ENCODE measurements at places on chromosomes 12 and 14. TPM values are rescaled to one million over a fixed set of nuclear protein-coding genes. Genes with fewer than 3 reads are reported as not detected.

DNA sequence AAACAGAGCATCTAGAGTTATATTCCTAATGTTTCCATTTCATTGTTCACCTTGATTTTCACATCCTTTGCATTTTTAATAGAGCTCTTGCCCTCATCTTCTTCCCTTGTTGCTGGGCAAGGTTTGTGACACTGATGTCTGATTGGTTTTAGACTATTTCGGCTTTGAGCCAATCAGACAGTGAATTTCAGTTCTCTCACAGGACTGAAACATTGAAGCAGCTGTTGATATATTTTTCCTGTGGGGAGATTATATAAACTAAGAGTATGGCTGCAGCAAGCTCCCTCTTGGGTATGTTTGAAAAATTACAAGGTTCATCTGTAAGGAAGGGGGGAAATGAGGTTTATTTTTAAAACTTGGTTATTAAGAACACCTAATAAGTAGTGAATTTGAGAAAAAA lies 51.2 kb downstream of the ATF7IP start:
- no peak for DNase-seq

MYH6 gene
- 0.50 TPM for total RNA-seq

CFAP73 gene
- 0.27 TPM for total RNA-seq

OLR1 gene
- total RNA-seq, result 2.8 TPM

KRT83 gene
- not detected for total RNA-seq

CIROP gene
- total RNA-seq, result 0.40 TPM

SAMD15 gene
- 9.7 TPM for total RNA-seq

DNA sequence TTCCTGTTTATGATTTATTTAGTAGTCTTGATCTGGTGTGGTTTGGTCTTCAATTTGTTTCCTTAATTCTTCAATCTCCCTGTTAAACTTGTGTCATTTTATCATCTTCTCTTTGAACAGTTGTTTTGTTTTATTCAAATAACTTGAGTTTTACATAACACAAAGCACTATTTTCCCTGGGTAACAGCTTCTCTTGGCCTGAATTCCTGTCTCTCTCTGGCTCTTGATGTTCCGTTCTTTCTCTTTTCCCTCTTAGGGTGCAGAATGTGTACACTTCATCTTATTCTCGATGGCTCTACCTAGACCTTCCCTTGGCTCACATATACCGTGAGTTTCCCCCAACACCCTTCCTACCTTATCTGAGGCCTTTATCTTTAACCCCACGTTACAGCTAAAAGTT lies 36.8 kb upstream of the VPS33A start:
- no peak for DNase-seq

GRCh38 chr12:45708901-45709300 lies 20.6 kb upstream of the ARID2 start:
- DNase-seq, result no peak

ARMH4 gene
- total RNA-seq, result 22.0 TPM

All from type B pancreatic cell (in vitro differentiated cells).